Neural crest cell (in vitro differentiated cells): ENCODE measurements at places on chromosomes 1 and 21. TPM values are rescaled to one million over a fixed set of nuclear protein-coding genes. Genes with fewer than 3 reads are reported as not detected.

GRCh38 chr1:207497941-207498340, 2.0 kb downstream of the CR1 start:
- no peak for DNase-seq

GRCh38 chr1:36711480-36711879, 228.8 kb upstream of the CSF3R start:
- no peak for DNase-seq

DNA sequence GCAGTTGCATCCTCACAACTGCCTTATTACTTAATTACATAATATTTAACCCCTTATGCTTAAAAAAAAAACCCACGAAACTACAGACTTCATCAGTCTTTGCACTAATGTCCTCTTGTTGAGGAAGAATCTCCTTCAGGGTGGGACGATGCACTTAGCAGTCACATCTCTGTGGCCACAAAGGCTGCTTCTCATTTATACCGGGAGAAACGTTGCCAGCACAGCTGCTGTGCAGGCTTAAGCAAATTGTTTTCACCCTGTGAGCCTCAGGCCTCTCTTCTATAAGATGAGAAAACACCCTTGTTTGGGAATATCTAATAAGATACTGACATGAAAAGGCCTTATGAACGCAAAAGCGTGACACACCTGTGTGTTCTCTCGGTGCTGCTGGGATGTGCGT, 2.9 kb upstream of the OBSCN start:
- DNase-seq = no peak

- DNase-seq = no peak
Observed at GRCh38 chr1:186155594-186155993, 219.5 kb downstream of the TPR start.

The DIRAS3 gene
- 1.1 and 1.4 TPM in 2 replicates for total RNA-seq

DNA sequence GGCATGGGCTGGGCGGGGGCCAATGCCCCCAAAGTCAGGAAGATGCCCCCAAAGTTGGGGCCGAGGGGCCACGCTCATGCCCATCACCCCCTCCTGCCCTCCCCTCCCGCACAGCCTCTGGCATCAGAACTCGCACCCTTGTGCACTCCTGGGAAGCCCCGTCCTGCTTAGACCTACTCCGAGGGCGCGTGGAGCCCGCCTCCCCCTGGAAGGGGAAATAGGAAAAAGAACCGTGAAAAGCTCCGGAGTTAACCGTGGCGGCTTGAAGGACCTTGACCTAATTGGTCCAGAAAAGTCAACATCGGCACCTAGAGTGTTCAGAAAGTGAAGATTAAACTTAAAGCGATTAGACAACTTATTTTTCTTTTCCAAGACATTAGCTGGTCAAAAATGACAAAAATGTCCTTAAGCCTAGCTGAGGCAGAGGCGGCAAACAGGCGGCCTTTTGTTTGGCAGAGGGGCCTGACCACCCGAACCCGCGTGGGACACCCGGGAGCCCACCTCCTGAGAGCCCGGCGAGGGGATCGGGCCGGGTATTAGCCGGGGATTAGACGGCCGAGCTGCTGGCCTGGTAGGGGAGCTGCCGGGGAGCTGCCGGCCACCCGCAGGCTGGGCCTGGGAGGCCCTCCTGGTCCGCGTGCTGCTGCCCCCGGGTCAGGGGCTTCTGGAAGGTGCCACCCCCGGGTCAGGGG, 65.5 kb downstream of the PRDM16 start:
- DNase-seq = no peak

The CFHR2 gene
- not detected in 2 replicates for total RNA-seq

GRCh38 chr1:234396871-234397270, 23.6 kb downstream of the COA6 start:
- no peak for DNase-seq
